Glutamatergic neuron (in vitro differentiated cells): ENCODE measurements at places on chromosomes 5 and 9.

GRCh38 chr5:152642880-152643279 is 237.8 kb upstream of the NMUR2 start:
- no peak overlapping the region for H3K27ac ChIP-seq
- H3K36me3 ChIP-seq = no peaks in the 10 kb centered on the region
- no peak for DNase-seq

DNA sequence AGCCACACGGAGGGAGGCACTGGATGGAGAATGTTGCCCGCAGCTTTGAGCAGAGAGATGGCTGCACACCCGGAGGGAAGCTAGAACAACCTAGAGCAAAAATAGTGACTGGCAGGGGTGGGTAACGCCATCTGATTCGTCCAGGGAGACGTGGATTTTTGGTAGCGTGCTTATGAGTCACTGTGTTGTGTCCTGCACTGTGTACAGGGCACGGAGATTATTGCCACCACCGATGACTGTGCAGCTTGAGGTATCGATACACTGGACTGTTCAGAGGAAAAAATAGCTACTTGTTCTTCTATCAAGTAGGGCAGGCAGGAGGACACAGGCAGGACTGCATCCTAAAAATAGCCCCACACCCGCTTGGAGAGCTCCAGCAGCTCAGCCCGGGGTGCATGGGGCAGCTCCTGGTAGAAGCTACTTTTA is 6.0 kb downstream of the UBE2QL1 start:
- no peak overlapping the region for H3K27ac ChIP-seq
- H3K4me3 ChIP-seq = no peak overlapping the region
- no peaks in the 10 kb centered on the region for H3K36me3 ChIP-seq
- peaks cover 9% of the 10 kb centered on the region for H3K4me1 ChIP-seq
- H3K27me3 ChIP-seq = peaks cover 20% of the 10 kb centered on the region
- no peak for DNase-seq

- H3K27me3 ChIP-seq = no peaks in the 10 kb centered on the region
- H3K4me3 ChIP-seq = peak overlapping the region; percentile 9
- H3K4me1 ChIP-seq = peaks cover 3% of the 10 kb centered on the region
- H3K27ac ChIP-seq = no peak overlapping the region
- peak; percentile 46 for DNase-seq
Measured at GRCh38 chr5:14108170-14108996, 34.8 kb upstream of the TRIO start.

GRCh38 chr5:74514888-74515551 is 125.5 kb downstream of the ENC1 start:
- no peak overlapping the region for H3K27ac ChIP-seq
- no peaks in the 10 kb centered on the region for H3K36me3 ChIP-seq
- peaks cover 3% of the 10 kb centered on the region for H3K27me3 ChIP-seq
- peaks cover 26% of the 10 kb centered on the region for H3K4me1 ChIP-seq
- no peak overlapping the region for H3K4me3 ChIP-seq
- no peak for DNase-seq

DNA sequence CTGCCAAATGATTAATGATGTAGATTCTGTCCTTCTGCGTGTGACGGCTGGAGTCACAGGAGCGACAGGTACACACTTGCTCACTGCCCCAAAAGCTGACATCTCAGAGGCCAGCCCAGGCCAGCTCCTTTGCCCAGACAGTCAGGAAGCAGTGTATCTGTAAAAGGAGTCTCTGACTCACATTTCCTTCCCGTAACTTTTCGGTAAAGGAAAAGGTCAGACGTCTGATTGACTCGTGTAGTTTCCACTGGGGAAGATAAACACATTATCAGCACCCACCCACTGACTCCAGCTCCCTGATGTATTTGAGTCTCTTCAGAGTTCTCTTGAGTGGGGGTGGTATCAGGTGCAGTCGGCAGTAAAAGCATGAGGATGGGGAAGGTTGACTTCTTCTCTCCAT is 64.4 kb upstream of the WWC1 start:
- H3K27me3 ChIP-seq = no peaks in the 10 kb centered on the region
- H3K4me1 ChIP-seq = no peaks in the 10 kb centered on the region
- DNase-seq = no peak
- H3K27ac ChIP-seq = no peak overlapping the region
- peaks cover 3% of the 10 kb centered on the region for H3K36me3 ChIP-seq

DNA sequence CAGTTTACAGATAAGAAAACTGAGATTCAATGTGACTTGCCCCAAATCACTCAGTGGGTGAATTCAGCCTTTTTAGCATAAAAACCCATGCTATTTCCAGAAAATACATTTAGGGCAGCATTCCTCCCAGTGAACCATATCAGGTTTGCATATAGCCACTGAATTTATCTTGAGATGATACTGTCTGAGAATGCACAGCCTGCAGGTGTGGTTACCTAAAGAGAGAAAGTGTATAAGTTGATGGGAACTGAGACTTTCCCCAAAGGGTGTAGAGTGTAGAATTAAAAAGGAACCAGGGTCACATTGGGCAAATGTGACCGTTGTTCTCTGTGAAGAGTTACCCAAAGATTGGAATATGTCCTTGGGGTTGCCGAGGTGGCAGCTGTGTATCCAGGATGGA is 100.0 kb upstream of the PIK3R1 start:
- H3K4me1 ChIP-seq = no peaks in the 10 kb centered on the region
- no peak overlapping the region for H3K27ac ChIP-seq
- peaks cover 2% of the 10 kb centered on the region for H3K27me3 ChIP-seq
- H3K36me3 ChIP-seq = no peaks in the 10 kb centered on the region

DNA sequence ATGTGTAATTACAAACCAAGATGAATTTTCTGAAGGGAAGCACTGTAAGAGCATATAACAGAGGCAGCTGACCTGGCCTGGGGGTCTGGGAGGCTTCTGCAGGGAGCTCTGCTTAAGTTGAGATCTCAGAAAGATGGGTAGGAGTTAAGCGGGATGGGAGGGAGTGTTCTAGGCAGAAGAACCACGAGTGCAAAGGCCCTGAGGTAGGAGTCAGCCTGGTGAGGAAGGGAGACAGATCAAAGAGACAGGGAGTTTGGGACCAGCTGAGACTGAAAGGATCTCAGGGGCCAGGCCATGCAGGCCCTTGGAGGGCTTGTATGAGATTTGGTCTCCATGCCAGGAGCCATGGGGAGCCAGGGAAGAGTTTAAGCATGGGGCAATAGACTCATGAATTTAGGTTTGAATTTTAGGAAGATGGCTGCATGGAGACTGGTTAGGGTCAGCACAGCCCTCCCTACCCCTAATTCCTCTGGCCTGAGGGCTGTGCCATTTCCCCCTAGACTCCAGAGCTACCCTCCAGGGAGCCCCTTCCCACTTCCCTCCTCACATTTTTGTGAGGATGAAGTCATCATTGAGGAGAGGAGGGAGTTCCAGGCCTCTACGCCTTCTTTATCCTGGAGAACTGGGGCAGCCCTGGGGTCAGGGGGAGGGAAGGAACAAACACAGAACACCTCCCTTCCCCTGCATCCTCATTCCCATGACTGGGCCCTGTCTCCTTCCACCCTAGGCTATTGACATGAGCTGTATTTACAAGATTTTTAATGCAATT is 4.8 kb upstream of the ARAP3 start:
- no peaks in the 10 kb centered on the region for H3K27me3 ChIP-seq
- peaks cover 2% of the 10 kb centered on the region for H3K4me1 ChIP-seq
- no peak overlapping the region for H3K27ac ChIP-seq
- no peaks in the 10 kb centered on the region for H3K36me3 ChIP-seq

- H3K4me1 ChIP-seq = no peaks in the 10 kb centered on the region
- no peak overlapping the region for H3K4me3 ChIP-seq
- no peaks in the 10 kb centered on the region for H3K36me3 ChIP-seq
Measured at GRCh38 chr5:60590172-60590571, 109.8 kb downstream of the DEPDC1B start.

DNA sequence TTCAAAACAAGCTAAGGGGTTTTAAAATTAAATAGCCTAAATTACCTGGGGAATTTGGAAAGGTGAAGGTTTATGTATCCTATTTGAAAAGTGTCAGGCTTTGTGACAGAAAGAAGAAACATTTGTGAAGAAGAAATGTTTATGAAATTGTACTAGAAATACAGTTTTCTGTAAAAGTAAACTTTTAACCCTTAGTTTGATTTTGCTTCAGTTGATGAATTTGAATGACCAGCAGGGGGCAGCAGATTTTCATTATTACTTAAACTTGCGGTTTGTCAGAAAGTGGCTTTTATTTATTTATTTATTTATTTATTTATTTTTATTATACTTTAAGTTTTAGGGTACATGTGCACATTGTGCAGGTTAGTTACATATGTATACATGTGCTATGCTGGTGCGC is 58.1 kb downstream of the NNT start:
- no peak overlapping the region for H3K4me3 ChIP-seq
- H3K4me1 ChIP-seq = peaks cover 8% of the 10 kb centered on the region
- H3K36me3 ChIP-seq = peaks cover 5% of the 10 kb centered on the region
- peaks cover 6% of the 10 kb centered on the region for H3K27me3 ChIP-seq
- no peak overlapping the region for H3K27ac ChIP-seq
- DNase-seq = no peak

DNA sequence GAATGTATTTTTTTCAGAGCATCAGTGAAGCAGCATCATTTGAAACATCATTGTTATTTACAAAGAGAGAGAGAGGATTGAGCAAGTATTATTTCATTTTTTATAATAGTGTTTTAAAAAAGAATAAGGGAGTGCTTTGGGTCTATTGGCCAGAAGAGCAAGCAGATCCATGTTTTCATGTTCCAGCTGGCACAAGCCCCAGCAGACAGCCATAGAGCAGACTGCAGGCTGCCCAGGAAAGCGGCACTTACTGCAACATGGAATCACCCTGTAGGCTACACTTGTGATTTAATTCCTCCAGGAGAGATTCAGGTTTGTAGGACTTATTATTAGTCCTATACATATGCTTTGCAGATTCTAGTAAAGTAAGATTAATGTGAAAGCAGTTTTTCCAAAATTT is 407.0 kb upstream of the GRAMD2B start:
- no peak overlapping the region for H3K27ac ChIP-seq
- H3K4me1 ChIP-seq = peaks cover 21% of the 10 kb centered on the region
- no peak overlapping the region for H3K4me3 ChIP-seq
- no peaks in the 10 kb centered on the region for H3K36me3 ChIP-seq
- no peaks in the 10 kb centered on the region for H3K27me3 ChIP-seq

GRCh38 chr9:112925058-112925641 is 34.5 kb upstream of the SLC46A2 start:
- peaks cover 2% of the 10 kb centered on the region for H3K4me1 ChIP-seq
- no peaks in the 10 kb centered on the region for H3K36me3 ChIP-seq
- H3K27me3 ChIP-seq = no peaks in the 10 kb centered on the region

GRCh38 chr5:148179234-148179824 is 11.0 kb downstream of the SPINK14 start:
- DNase-seq = no peak
- no peak overlapping the region for H3K27ac ChIP-seq
- H3K27me3 ChIP-seq = no peaks in the 10 kb centered on the region
- H3K4me3 ChIP-seq = no peak overlapping the region
- no peaks in the 10 kb centered on the region for H3K4me1 ChIP-seq

- H3K36me3 ChIP-seq = no peaks in the 10 kb centered on the region
- H3K27ac ChIP-seq = no peak overlapping the region
- DNase-seq = no peak
Measured at GRCh38 chr5:178462816-178463215, 127.4 kb downstream of the COL23A1 start.

- no peaks in the 10 kb centered on the region for H3K36me3 ChIP-seq
- peaks cover 6% of the 10 kb centered on the region for H3K27me3 ChIP-seq
- peaks cover 28% of the 10 kb centered on the region for H3K4me1 ChIP-seq
- H3K27ac ChIP-seq = no peak overlapping the region
- no peak for DNase-seq
- H3K4me3 ChIP-seq = no peak overlapping the region
Measured at GRCh38 chr5:59837071-59837470, 56.5 kb downstream of the PDE4D start.

DNA sequence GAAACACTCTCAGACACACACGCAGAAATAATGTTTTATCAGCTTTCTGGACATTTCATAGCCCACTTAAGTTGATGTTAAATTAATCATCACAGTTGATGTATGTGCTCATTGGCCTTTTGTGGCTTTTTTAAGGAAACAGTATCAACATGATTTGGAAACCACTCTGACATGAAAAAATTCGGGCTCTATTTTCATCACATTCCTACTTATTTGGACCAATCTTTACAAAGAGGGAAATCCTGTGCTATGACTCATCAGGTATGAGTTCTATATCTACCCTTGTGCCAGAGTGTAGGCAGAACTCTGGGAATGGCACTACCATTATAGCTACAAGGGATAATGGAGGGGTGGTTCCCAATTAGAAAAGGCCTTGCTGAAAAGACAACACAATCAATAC is 388.4 kb upstream of the PTGER4 start:
- no peaks in the 10 kb centered on the region for H3K27me3 ChIP-seq
- no peak overlapping the region for H3K4me3 ChIP-seq
- no peaks in the 10 kb centered on the region for H3K4me1 ChIP-seq

GRCh38 chr5:58279259-58279658 is 180.6 kb downstream of the PLK2 start:
- H3K4me3 ChIP-seq = no peak overlapping the region
- no peaks in the 10 kb centered on the region for H3K27me3 ChIP-seq
- DNase-seq = no peak
- no peaks in the 10 kb centered on the region for H3K4me1 ChIP-seq
- H3K36me3 ChIP-seq = no peaks in the 10 kb centered on the region
- no peak overlapping the region for H3K27ac ChIP-seq

DNA sequence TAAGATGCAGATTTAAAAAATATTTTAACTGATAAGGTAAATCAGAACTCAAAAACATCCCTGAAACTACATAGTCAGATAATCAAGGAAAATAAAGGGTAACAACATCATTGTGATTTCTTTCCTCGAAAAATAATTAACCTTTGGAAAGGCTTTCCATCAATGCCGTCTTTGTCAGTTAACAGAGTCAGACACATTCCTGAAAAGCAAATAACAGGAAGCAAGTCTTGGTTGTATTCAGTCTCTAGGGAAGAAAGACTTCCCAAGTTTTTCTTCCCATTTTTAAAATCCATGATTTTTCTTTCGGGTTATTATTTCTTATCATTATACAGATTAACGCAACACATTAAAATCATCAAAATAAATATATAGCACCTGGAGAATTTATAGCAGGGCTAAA is 256.4 kb upstream of the CDH6 start:
- H3K36me3 ChIP-seq = no peaks in the 10 kb centered on the region
- H3K27ac ChIP-seq = no peak overlapping the region
- H3K4me1 ChIP-seq = peaks cover 15% of the 10 kb centered on the region
- H3K4me3 ChIP-seq = no peak overlapping the region

- no peaks in the 10 kb centered on the region for H3K36me3 ChIP-seq
- no peak for DNase-seq
- H3K4me1 ChIP-seq = peaks cover 1% of the 10 kb centered on the region
- H3K27me3 ChIP-seq = peaks cover 2% of the 10 kb centered on the region
- no peak overlapping the region for H3K4me3 ChIP-seq
Measured at GRCh38 chr5:54443270-54443669, 12.2 kb upstream of the HSPB3 start.

GRCh38 chr5:83450183-83450966 is 21.2 kb upstream of the VCAN start:
- no peaks in the 10 kb centered on the region for H3K4me1 ChIP-seq
- H3K27me3 ChIP-seq = no peaks in the 10 kb centered on the region
- H3K4me3 ChIP-seq = no peak overlapping the region
- H3K27ac ChIP-seq = no peak overlapping the region
- peaks cover 17% of the 10 kb centered on the region for H3K36me3 ChIP-seq

DNA sequence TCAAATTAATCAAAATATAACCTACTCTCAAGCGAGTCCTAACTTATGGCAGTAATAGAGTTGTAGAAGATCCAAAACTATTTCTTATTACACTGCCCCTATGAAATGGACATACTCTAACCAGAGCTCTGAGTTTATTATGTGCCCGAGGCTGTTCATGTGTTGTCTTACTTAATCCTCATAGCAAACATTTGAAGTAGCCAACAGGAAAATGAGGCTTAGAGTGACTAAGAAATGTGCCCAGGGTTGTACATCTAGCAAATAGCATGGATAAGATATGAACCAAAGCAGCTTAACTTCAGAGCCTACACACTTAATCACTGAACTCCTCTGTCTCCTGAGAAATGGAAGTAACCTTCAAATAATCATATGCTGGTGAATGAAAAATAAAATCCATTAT is 1551.7 kb downstream of the MAT2B start:
- no peak overlapping the region for H3K27ac ChIP-seq
- no peaks in the 10 kb centered on the region for H3K4me1 ChIP-seq
- no peak overlapping the region for H3K4me3 ChIP-seq
- no peak for DNase-seq
- no peaks in the 10 kb centered on the region for H3K36me3 ChIP-seq
- no peaks in the 10 kb centered on the region for H3K27me3 ChIP-seq
